ENCODE measurements at places on chromosomes 1 and 21.

GRCh38 chr1:162663589-162664106 lies 31.4 kb downstream of the DDR2 start:
- no peak for DNase-seq

DNA sequence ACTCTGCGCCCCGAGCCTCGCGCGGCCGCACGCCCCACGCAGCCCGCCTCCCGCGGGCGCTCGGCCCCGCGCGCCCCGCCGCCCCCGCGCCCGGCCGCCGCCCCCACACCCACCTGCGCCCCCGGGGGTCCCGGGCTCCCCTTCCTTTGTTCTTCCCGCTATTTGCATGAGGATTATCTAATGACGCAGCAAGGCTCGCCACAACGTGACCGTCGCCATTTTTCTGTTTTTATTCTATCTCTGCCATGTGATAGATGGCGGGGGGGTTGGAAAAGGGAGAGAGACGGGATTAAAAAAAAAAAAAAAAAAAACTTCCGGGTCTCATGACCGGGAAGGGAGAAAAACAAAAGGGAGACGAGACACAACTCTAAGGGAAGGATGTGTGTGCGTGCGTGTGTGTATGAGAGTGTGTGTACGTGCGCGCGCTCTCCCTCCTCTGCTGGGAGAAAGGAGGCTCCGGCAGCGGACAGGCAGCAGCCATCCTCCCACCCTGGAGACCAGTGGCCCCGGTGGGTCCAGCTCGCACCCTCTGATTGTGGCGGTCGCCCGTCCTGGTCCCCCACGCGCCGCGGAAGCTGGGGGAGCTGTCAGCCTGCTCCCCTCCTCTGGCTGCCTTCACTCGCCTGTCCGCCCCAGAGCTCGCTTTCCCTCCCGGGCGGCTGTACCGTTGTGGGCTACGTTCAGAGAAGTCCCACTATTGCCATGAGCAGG lies 80.4 kb upstream of the AK4 start:
- peak; percentile 91 for DNase-seq

DNA sequence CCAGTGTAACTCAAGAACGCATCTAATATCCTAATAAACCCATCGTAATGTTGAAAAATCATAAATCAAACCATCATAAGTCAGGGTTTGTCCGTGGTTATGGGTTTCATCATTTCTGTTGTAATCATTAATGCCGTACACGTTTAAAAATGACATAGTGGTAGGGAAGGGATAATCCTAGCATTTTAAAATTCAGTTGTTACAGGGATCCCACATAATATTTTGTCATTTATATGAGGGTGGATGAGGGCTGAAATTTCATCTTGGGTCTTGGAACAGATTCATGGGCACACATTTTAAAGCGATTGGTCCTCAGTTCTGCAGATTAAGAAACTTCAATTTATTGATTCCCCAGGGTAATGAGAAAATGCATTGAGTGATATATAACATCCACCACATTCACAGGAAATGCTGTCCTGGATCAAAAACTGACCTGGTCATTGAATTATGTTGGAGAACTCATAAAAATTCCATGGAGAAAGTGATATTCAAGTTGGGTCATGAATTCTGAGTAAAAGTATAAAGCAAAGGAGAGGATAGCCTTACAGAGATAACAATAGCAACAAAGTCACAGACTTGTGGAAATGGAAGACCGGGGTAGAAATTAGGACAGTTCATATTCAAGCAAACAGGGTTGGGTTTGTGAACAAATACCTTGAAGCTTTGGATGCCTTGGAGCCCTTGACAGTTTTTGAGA lies 1527.3 kb upstream of the TPTE start:
- DNase-seq = no peak

DNA sequence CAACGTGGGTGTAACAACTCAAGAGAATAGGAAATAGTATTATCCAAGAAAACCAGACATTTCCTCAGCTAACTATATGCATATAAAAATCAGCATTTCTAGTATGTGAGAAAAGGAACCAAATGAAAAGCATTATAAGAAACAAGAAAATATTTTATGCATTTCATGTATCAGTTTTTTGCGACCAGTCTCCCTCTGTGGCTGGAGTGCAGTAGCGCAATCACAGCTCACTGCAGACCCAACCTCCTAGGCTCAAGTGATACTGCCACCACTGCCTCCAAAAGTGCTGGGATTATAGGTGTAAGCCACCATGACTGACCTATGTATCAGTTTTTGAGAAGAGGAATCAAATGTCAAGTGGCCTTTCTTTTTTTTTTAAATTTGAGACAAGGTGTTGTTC lies 31.0 kb downstream of the SLC16A1 start:
- DNase-seq = no peak
